Activated CD4-positive, alpha-beta T cell treated with anti-CD3 and anti-CD28 coated beads, Interleukin-2, Interleukin-4, amounts not matched to agents 100 ng/mL and 50 ng/mL, durations not matched to agents 16 hours and 8 hours (primary cell): ENCODE measurements at places on chromosomes 16 and 17.

DNA sequence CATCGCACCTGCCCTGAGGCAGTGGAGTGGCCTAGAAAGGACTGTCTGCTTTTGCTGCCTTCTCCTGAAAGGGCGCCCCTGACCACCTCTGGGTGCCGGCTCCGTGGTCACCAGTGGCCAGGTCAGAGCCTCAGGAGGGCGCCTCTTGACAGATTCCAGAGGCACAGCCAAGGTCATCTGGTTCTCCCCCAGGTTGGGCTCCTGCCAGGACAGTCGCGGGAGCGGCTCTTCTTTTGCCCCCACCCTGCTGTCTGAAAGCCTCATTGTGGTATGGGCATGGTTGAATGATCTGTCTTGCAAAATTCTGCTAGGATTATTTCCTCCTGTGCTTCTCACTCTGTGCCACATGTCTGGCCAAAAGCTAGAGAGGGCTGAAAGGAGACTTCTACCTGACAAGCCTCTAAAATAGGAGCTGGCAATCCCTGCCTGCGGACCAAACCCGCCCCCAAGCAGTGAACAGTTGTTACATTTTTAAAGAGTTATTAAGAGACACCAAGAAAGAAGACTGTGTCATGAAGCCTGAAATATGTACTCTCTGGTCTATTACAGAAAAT lies 82.8 kb downstream of the SNX29 start:
- no peak for DNase-seq

GRCh38 chr16:23865853-23866252 lies 30.1 kb downstream of the PRKCB start:
- DNase-seq: no peak

DNA sequence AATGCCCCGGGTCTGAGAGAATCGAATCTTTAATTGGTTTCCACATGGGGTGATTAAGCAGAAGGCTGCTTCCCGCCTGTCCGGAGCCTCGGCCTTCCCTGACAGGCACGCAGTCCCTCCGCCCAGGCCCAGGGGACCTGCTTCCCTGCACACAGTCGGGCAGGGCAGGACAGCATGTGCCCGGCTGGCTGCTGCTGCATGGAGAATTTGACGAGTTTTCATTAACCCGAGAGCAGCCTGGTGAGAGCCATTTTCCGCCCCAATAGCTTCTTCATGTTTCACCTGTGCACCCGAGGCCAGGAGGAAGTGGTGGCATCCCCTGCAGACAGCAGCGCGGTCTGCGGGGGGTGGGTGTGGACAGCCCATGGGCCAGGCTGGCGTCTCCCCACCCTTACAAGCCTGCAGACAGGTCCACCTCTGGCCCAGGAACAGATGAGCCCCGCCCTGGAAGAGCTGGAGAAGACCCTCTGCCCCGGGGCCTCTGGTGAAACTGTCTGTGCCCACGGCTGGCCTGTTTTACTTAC lies 67.0 kb downstream of the KLHDC4 start:
- DNase-seq: no peak

DNA sequence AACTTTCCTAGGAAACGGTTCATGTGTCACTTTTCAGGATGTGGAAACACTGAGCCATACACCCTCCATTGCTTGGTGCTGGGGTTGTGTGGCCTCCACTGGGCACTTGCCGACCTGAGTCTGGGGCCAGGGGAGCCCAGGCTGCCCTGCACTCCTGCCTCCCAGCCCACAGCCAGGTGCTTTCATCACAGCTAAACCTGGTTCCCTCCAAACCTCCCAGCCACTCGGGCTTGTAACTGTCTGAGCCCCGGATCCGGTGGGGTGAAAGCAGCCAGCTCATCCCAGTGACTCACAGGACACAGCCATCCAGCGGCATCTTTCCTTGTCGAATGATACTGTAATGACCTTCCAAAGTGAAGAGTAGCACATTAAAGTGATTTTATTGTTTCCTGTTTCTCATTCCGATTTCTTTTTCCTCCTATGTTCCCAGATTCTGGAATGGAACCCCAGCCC lies 19.8 kb downstream of the CARHSP1 start:
- no peak for DNase-seq

DNA sequence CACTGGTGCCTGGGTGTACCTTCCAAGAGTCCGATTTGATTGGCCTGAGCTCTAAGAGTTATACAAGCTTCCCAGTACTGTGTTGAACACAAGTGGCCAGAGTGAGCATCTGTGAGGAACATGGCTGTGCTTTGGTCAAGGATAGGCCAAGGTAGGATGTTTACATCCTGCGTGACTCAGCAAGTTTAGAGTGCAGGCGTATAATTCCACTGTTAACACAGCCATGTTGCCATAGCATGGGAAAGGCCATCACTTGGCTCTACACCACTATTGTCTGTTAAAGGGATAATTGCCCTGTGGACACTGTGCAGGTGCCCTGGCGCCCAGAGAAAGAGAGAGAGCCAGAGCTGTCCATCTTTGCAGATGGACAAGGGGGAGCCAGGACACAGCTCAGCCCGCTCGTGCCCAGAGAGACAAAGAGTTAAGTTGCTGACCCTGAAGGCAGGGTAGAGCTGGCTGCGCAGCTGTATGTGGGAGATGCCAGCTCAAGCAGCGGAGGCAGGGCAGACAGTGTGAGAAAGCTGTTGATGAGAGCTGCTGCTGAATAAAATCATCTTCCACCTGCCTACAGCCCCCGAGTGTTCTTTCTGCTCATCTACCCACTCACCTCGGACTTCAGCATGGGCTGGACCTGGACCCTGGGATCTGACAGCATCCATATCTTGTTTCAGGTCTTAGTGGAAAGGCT lies 11.7 kb downstream of the CFAP52 start:
- no peak for DNase-seq

DNA sequence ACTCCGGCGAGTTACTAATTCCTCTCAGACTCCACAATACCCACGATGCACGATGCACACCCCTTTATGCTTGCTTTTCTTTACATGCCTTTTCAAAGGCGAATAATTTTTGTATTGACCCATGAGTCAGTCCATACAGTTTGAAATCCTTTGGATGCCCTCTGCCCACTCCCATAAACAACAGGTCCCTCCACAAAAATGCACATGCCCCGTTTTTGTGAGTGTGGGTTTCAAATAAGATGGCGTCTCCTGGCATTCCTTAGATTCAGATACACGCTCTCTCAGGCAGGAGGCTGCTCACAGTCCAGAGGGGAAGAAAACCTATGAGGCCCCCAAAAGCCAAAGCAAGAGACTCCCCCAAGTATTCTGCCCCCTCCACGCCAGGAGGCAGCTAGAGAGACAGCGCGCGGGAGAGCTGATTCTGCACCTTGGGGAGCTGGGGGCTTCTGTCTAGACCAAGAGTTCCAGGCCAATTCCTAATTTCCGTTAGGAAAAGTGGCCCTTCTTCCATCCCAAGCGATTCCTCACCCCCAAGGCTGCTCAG lies 19.6 kb upstream of the HOXB9 start:
- no peak for DNase-seq

GRCh38 chr17:61291451-61292285 lies 108.0 kb upstream of the TBX2 start:
- DNase-seq: no peak

- no peak for DNase-seq
These were observed 229.9 kb upstream of the SDK2 start for GRCh38 chr17:73874008-73874720.

GRCh38 chr16:68490829-68491575 lies 42.7 kb upstream of the SMPD3 start:
- DNase-seq: no peak

DNA sequence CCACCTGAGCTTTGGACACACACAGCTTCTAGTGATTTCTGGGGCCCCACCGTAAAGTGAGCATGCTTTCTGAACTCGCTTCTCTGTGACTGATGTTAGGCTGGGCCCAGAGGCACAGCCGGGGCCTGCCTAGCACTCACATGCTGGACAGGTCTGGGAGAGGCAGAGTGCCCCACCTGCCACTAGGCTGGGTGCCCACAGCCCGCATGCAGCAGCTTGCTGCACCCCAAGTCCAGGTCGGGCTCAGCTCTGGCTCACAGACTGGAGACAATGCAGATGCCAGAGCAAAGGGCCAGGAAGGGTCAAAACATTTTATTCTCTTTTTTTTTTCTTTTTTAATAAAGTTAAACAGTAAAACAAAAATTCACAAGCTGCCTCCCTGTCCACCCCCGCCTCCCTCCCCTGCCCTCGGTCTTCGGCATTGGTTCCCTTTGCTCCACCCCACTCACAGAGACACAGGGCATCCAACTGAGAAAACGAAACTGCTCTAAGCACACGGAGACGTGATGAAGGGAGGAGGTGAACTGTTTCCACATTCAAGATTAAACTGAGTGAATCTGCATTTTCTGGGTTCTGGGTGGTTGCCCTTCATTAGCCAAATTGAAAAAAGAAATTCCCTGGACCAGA lies 9.7 kb downstream of the CNP start:
- no peak for DNase-seq

- no peak for DNase-seq
These were observed 27.7 kb downstream of the RTN4RL1 start for GRCh38 chr17:1997289-1997926.

DNA sequence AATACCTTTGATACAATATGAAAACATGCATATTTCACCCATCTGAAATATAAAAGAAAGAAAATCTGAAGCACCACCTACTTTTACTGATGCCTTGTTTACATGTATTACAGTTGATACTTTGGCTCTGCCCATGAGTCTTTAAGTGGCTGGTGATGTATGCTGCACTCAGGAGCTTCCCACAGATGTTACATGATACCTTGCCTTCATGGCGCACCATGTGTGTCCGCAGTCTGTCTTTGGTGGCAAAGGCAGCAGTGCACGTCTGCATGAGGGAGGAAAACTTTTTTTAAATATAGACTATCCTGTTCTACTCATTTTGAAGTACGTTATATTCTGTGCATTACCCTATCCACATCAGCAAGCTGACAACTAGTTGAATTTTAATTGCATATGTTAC lies 7.5 kb downstream of the VEZF1 start:
- DNase-seq: no peak

GRCh38 chr17:82952019-82952418 lies 112.2 kb upstream of the ZNF750 start:
- no peak for DNase-seq

DNA sequence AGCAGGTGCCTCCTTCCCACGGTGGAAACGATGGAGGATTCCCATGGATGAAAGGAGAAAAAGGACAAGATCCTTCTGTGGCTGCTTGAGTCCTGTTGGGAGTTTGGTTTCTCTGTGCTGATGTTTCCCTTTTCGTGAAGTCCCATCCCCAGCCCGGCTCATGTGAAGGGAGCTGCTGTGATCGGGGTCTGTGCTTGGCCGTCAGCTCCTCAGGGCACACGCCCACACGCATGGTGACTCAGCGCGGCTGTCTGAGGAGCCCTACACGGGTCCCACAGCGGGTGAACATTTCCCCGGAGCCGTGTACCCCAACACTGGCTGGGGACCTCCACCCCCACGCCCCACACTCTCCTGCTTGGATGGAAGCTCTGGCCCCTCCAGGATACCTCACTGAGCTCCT lies 44.5 kb upstream of the SSTR5 start:
- DNase-seq: no peak

DNA sequence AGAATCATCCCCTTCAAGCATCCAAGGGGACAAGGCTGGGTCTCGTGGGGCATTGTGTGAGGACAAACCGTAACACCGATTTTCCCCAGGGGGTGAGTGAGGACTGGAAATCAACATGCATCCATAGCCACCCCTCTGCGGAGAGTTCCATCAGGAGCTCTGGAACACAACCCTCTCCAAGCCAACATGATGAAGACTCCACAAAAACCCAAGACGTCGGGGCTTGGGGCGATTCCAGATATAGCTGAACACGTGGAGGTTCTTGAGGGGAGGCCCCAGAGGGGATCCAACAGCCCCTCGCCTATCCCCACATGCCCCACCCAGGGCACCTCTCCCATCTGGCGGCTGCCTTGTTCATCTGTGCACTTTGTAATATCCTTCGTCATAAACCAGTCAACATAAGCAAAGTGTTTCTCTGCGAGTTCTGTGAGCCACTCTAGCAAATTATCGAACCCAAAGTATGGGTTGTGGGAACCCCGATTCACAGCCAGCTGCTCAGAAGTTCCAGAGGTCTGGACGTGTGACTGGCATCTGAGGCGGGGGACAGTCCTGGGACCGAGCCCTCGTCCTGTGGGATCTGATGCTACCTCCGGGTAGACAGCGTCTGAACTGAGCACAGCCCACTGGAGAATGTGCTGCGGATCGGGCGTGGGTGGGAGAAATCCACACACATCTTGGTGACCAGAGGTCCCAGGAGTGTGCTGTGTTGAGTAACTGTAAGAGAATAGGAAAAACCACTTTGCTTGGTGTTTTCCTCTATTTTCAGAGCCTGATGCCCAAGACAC lies 55.5 kb downstream of the RPH3AL start:
- no peak for DNase-seq

DNA sequence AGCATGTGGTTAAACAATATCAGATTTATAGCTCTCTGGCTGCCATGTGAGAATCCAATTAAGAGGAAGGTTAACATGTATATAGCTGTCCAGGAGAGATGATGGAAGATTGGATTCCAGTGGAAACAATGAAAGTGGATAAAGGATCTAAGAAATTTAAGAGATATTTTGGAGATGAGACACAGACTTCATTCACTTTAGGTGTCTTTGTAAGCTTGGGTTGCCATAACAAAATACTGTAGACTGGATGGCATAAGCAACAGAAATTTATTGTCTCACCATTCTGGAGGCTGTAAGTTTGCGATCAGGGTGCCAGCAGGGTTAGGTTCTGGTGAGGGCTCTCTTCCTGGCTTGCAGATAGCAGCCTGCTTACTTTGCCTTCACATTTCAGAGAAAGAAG lies 155.9 kb upstream of the MYOCD start:
- no peak for DNase-seq

- DNase-seq: peak; percentile 80
These were observed 36.1 kb upstream of the ZC3H18 start for GRCh38 chr16:88533932-88534637.

- no peak for DNase-seq
These were observed 14.4 kb downstream of the KIF2B start for GRCh38 chr17:53837131-53837530.

- no peak for DNase-seq
These were observed 451.2 kb upstream of the PSMD7 start for GRCh38 chr16:73845238-73846006.

GRCh38 chr16:50765260-50765659 lies 23.4 kb downstream of the CYLD start:
- DNase-seq: peak; percentile 75

DNA sequence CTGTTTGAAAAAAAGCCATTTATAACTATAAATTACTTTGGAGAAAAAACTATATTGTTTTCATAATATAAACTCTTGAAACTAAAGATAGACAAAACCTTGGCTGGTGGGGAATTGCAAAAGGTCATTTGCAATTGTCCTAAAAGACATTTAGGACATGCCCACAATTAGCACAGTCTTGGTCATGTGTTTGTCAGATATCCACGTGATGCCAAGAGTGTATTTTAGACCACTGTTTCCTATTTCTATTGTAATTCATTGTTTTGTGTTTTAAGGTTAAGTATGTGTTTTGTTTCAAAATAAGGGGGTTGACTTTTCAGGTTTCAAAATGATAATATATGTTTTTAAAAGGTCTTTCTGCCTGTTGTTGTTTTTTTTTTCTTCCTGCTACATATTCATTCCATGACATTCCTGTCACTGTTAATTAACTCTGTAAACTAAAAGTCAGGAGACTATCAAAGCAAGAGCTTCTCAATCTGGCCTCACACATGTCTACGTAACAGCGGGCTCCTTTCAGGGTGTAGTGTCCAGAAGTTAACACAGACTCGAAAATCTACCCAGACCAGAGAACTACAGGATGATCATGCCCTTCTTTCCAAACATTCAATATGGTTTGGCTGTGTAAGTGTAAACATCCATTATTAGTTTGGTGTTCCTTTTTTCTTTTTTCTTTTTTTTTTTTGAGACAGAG lies 58.7 kb downstream of the COG7 start:
- no peak for DNase-seq

- DNase-seq: no peak
These were observed 15.9 kb downstream of the POLR3E start for GRCh38 chr16:22312897-22313781.
